ENCODE measurements at places on chromosomes 3 and 15.
A peak's percentile ranks its signal among the peaks of the same experiment; 100 is the strongest.

- peak; percentile 66 for DNase-seq
These were observed 30.8 kb upstream of the MAGEF1 start for GRCh38 chr3:184742676-184743135.

DNA sequence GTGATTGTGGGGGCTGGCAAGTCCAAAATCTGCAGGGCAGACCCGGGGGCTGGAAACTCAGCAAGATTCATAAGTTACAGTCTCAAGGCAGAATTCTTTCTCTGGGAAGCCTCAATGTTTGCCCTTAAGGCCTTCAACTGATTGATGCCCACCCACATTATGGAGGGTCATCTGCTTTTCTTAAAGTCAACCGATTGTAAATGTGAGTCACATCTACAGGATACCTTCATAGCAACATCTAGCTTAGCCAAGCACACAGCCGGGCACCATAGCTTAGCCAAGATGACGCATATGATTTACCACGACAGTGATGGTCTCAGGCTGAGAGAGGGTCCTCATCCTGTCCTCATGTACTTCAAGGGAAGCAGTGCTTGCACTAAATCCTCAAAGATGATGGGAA is 43.5 kb downstream of the IDH2 start:
- no peak for DNase-seq

DNA sequence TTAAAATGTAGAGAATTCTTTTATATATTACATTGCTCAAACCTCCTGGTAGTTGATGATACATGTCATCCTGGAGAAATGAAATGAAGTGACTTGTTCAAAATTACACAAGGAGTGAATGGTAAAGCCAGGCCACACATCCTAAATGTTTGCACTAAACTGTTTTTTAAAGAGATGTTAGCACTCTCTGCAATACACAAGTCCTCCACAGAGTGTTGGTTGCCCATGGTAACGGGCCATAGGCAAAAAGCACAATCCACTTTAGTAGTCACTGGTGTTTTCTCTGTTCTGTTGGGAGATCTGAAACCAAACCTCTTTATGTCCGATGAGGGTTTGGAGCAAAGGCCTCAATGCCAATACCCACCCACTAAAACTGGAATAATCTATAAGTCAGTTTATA is 907.4 kb downstream of the NTRK3 start:
- no peak for DNase-seq

DNA sequence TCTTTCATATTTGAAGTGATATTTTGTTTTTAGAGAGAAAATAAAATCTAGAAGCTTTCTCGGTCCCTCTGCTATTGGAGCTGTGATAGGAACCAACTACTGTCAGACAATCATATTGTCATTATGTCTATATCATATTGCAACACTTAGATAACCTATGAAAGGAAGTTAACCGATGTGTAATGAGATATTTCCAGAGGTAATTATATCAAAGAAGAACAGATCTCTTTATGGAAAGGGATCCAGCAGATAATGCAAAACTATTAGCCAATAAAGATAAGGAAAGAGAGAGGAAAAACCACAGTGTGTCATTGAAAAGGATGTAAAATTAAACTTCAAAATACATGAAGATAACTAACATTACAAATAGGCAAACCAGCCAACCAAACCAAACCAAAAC is 529.1 kb upstream of the CCDC54 start:
- DNase-seq: no peak

- no peak for DNase-seq
These were observed 451.3 kb downstream of the LPP start for GRCh38 chr3:188605231-188605630.

Measured in renal pelvis (tissue), 12 donors.